ENCODE measurements at places on chromosomes 7 and 10.

DNA sequence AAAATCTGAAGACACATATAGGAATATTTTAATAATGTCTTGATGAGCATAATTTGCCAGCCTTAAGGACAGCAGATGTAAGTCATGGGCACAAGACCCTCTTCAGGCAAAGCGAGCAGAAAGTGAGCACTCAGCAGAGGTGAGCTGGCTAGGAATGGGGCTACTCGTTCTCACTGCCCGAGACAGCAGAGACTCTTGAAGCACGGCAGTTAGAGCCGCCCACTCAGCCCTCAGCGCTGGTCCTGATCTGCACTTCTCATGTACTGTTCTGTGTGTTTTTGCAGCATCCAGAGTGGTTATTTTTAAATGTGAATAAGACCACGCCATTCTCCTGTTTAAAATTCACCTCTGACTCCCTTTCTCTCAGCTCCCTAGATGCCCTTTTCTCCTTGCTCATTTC, 65.3 kb downstream of the GFRA1 start:
- no peak for DNase-seq

GRCh38 chr7:128409596-128410450, at the start of gene IMPDH1:
IMPDH1 (minus strand) TSS chr7:128409982; CDS start chr7:128409901, 81 bp downstream.
- peak; percentile 86 for DNase-seq

DNA sequence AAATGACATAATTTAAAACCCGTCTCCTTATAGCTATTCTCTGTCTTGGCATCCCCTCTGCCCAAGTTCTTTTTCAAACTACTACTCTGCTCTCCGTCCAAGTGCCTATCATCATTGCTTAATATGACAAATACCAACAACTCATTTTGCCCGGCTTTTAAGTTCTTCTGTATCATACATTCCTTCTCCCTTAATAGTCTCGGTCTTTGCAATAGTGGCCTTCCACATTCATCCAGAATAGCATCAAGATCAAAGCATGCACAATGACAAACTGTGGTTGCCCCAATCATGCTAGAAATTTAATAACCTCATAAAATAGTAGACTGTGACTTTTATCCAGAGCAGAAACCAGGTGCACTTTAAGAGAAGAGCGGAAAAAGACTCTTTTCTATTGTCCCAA, 198.9 kb downstream of the ETV1 start:
- DNase-seq = no peak

DNA sequence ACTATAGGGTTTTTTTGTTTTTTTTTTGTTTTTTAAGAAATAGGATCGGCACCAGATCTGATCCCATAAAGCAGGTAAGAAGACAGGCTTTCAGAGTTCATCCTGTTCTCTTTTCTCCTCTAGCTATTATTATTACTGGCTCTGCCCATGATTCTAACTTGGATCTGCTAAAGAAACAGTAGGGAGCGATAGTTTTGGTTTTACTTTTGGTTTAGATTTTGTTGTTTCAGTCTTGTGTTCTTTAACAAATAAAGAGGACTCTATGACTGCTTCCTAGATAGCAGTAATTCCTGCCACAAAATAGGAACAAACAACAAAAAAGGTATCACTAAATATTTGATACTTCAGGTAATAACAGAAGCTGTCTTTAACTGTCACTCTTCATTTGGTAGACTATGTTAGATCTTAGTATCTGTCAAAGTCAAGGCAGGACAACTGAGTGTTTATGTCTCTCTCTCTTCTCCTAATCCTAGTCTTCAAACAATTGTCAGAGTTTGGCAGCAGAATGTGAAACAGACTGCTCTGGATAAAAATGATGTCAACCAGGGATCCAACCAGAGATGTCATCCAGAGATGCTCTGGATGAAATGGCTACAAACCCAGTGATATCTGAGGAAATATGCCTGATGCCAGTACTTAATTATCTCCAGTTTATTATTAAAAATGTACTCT, 99.8 kb downstream of the KMT2C start:
- no peak for DNase-seq

DNA sequence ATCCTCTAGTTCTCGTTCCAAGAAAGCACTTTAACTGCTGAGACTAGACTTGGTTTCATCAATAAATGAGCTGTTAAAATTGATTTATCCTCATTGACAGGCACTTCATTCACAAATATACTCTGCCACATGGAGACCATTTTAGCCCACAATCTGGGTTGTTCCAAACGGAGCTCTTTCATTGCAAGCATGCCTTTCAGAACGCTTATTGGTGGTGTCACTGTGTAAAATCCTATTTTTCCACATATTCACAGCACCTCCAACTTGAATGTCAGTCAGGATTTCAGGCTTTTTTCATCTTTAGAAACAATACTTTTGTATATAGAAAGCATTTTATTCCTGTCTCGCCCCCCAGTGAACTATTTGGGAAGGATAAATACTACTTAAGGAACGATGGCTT, 424.7 kb upstream of the NRP1 start:
- DNase-seq = no peak

- no peak for DNase-seq
Observed at GRCh38 chr10:110437351-110437605, 60.4 kb upstream of the DUSP5 start.

DNA sequence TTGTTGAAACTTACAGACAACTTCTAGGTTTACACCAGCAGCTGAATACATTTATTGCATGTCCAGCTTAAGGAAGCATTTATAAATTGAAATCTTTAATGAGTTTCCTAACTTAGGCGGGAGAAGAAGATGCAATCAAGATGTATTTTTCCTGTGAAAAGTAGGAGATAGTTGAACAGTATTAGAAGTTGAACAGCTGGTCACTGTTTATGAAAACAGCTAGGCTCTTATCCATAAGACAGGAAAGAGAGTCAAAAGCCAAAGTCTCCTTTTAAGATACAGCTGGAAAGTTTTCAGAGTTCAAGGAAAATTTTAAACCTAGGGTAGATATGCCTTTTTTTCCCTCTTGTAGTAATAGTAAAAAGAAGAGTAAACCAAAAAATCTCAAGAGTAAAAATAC, 236.1 kb upstream of the FERD3L start:
- DNase-seq = no peak

Measured in neuronal stem cell (in vitro differentiated cells).